Stimulated activated CD8-positive, alpha-beta memory T cell treated with anti-CD3 and anti-CD28 coated beads, Interleukin-4, amount 100 ng/mL, for 1 hour (primary cell): ENCODE measurements at places on chromosomes 3 and 15.

DNA sequence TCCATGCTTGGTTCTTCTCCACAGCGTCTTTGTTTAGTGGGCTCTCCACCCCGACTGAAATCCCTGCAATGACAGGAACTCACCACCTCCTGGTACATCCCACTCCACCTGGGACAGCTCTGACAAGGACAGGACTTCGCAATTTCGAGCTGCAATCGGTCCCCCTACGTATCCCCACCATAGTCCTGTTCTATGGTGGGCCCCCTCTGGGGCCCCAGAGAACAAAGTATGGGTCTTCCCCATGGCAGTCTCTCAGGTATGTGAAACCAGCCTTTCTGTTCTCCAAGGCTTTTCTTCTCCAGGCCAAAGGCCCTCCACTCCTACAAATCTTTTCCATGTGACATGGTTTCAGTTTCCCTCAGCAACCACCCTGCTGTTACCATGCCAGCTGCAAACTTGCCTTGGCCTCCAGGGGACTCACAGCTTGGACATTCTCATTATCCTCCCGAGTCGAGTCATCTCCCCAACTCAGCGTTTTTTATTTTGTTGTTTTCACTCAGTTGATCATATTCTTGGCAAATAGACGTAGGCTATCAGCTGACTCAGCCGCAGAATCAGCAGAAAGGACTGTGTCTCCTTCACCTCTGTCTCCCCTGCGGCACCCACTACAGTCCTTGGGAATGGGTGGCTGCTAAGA is 233.3 kb downstream of the OPA1 start:
- no peak for DNase-seq

- no peak for DNase-seq
Measured at GRCh38 chr3:71067977-71068654, 515.4 kb downstream of the FOXP1 start.

DNA sequence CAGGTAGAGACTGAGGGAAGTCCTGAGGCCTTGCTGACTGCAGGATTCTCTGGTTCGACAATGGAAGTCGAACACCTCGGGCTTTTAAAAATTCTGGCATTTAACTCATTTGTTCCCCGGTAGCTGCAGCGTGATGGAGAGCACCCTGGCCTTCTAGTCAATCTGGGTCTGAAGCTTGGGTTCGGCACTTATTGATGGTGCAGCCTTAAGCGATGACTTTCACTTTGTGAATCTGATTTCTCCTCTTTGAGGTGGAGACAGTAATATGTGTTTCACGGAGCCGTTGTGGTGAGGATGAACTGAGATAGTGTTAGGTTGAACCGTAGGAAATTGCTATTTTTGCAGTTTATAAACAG is 621 bp upstream of the PARP6 start:
- no peak for DNase-seq

DNA sequence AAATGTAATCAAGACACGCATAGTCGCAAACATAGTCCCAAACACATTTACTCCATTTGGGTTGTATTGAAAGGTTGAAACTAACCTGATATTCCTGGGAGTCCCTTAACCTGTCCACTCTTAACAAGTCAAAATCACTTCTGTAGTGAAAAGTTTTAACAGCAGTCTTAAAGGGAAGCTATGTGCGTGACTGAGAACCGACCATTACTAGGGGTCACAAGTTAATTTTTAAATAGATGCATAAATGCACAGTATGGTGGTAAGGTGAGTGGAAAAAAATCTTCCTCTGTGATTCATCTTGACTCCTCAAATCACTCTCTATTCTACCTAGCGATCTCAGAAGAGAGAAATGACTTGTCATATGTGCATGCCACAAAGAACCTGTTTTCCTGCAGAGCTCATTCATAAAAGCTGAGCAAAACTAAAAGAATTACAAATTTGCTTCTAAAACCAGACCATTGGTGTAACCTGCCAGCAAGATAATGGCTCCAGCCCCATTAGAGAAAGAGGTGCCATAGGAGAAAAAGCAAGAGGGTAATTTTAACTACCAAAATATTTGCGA is 4.8 kb downstream of the GPR15 start:
- no peak for DNase-seq
